Suprapubic skin (tissue), 4 donors: ENCODE measurements at places on chromosomes 2 and 18. TPM values are rescaled to one million over a fixed set of nuclear protein-coding genes. Genes with fewer than 3 reads are reported as not detected.

GRCh38 chr2:204177251-204177976 is 240.9 kb downstream of the ICOS start:
- DNase-seq, result no peak

DNA sequence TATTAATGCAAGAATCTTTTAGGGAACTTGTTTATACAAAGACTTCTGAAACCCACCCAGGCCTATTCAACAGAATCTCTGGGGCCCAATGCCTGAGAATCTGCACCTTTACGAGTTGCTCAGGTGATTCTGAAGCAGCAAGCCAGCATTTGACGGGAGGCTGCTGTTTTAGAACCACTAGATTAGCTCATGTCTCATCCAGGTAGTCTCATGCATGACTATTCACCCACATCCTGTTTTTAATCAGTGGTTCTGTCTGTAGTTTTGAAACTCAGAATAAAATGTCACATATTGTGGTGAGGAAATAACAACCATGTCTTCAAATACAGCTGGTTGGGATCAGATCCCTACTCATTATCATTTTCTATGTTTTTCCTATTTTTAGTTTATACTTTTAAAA is 39.5 kb downstream of the CYTIP start:
- no peak for DNase-seq

GRCh38 chr18:41922841-41923240 is 32.2 kb upstream of the PIK3C3 start:
- no peak for DNase-seq

Gene MYOM1
- total RNA-seq, result 1.1 TPM

Gene TMEM182
- 0.57 TPM for total RNA-seq

Gene SH2D6
- not detected for total RNA-seq

Gene SH3YL1
- 118 TPM for total RNA-seq

Gene ADRA2B
- 3.6 TPM for total RNA-seq

GRCh38 chr18:79884963-79885728 is 66.3 kb downstream of the SLC66A2 start:
- peak; percentile 67 for DNase-seq

Gene CDH20
- total RNA-seq, result 1.9 TPM

DNA sequence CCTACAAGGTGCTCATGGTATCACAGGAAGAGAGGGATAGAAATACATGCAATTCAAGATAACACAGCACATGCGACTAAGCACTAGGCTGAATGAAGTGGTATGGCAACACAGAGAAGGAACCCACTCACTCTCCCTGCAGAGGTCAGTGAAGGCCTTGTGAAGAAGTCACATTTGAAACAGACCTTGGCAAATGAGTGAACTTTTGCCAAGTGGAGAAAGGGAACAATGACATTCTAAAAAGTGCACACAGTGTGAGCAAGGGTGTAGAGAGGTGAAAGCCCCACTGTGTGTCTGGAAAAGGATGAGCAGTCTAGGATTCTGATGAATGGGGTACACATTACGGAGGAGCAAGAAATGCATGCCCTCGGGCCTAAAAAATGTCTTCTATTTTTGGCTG is 23.3 kb downstream of the KLF7 start:
- no peak for DNase-seq

- DNase-seq, result no peak
Observed at GRCh38 chr2:19646987-19647386, 254.8 kb downstream of the TTC32 start.
